ENCODE measurements at places on chromosomes 4 and X.

- DNase-seq: no peak
Measured at GRCh38 chrX:147953976-147954375, 27.2 kb upstream of the FMR1NB start.

DNA sequence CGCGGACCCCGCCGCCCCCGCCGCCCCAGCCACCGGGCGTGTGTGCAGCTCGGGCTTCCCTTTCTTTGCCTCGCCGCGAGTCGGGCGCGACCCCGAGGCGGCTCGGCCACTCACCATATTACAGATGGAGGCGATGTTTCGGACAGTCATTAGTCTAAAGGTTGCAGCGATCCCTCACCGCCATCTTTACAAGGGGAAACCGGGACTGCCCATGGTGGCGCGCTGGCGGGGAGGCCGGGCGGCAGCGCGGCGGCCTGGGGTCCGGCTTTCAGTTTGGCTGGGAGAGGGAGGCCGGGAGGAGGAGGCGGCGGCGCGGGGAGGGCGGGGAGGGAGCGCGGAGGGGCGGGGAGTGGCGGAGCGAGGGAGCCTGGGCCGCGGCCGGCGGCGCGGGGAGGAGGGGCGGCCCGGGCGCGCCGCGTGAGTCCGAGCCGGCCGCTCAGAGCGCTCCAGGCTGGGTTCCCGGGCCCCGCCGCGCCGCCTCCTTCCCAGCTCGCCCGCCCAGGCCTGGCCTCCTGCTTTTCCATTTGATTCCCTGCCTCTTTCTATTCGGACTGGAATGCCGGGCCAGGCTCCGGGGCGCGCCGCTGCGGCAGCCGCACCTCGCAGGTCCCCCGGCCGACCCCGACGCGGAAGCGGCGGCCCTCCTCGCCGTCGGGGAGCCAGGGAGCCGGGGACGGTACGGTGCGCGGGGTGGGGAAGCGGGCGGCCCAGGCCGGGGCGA is at the start of gene USP46:
Gene USP46, minus strand, starts transcription at position 301 of the 721 bp plus-strand sequence. Its CDS starts 151 bp downstream, at position 150.
- peak; percentile 45 for DNase-seq

DNA sequence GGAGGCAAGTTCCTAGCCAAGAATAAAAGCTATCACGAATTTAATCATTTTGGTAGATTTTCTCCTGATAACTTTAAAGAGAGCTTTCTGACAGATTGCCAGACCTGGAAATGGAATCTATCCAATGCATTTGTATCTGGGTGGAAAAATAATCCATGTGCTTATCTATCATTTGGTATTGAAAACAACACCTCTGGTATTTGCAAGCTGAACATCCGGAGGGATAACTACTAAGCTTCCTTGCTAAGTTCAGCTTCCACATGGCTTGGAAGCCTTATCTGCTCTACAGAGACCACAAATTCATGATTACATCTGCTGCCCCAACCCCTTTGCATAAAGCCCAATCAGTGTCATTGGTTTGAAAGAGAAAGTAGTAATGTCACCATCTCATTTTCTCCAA is 230.7 kb downstream of the GPC3 start:
- no peak for DNase-seq

GRCh38 chr4:48693856-48694574 is 86.1 kb downstream of the FRYL start:
- no peak for DNase-seq

DNA sequence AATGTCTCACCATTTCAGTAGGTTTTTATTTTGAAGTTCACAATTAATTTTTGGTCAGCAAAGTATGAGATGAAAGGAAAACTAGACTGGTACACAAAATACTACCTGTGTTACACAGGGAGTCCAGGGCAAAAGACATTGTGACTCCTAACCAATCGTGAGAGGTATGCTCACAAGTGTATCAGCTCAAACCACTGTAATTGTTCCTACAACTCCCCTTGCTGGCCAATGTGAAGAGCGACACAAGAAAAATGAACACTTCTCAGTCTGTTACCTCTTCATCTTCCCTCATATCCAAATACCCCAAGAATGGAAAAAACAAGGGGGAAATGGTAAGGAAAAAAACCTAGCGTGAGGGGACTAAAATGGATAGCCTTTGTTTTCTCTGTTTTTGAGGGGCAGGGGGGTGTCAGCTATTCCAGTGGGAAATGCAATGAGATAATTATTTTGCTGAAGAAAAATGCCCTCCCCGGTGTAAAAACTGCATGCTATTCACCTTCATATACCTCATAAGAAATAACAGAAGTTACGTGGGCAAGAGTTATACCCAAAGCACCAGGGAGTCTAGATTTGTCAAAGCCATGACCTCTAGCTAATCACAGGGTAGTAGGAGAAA is 30.6 kb upstream of the NSUN7 start:
- DNase-seq: no peak

- peak; percentile 6 for DNase-seq
Measured at GRCh38 chrX:74923942-74924448, 1.3 kb downstream of the NEXMIF start.

- no peak for DNase-seq
Measured at GRCh38 chr4:24330573-24330972, 253.8 kb downstream of the DHX15 start.

- DNase-seq: no peak
Measured at GRCh38 chrX:40863671-40864070, 128.3 kb upstream of the MED14 start.

- DNase-seq: no peak
Measured at GRCh38 chr4:42656679-42656943, 294 bp downstream of the ATP8A1 start.

DNA sequence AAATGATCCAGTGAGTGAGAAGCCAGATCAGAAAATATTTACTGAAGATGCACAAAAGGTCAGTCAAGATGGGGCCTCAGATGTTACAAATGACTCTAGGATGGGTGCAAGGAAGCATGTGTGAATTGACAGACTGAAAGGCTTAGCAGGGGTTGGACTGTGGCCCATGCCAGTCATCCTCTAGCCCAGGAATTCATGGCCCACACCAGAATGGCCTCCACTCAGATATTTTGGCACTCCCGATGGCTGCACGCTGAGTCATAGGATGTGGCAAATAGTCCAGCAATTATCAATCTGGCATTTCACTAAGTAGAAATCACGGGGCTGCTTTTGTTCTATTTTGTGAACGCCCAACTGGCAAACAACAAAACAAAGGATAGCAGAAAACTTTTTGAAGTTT is 406.5 kb downstream of the IQCM start:
- DNase-seq: no peak

- no peak for DNase-seq
Measured at GRCh38 chr4:171542640-171543039, 270.6 kb upstream of the GALNTL6 start.

- DNase-seq: no peak
Measured at GRCh38 chrX:39836802-39837420, 260.8 kb downstream of the BCOR start.

GRCh38 chr4:189828081-189828697 is 112.5 kb upstream of the FRG1 start:
- DNase-seq: no peak

DNA sequence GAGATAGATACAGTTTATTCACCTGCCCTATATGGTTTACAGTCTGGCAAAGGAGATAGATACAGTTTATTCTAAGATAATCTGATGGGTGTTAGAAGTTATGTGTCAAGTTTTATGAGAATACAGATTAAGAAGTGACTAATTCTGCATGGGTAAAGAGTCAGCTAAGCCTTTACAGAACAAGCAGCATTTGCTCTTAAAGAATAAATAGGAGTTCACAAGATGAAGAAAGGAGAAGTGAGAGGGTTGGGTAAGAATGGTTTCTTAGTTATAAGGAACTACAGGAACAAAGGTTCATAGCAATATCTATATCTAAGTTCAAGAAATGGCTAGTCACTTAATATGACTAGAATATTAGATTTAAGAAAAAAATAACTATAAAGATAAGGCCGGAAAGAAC is 47.6 kb downstream of the THOC2 start:
- DNase-seq: no peak

DNA sequence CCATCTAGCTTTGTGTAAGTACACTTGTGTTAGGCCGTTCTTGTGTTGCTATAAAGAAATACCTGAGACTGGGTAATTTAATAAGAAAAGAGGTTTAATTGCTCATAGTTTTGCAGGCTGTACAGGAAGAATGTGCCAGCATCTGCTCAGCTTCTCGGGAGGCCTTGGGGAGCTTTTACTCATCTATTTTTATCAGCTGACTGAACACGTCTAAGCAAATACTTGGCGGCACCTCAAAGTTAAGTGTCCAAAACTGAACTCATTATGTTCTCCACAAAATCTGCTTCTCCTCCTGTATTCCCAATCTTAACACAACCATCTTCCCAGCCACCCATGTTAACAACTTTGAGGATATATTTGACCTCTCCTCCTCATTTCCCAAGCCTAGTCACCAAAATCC is 42.4 kb upstream of the GATB start:
- DNase-seq: no peak

- no peak for DNase-seq
Measured at GRCh38 chrX:1734806-1735205, 119.9 kb downstream of the ASMT start.

DNA sequence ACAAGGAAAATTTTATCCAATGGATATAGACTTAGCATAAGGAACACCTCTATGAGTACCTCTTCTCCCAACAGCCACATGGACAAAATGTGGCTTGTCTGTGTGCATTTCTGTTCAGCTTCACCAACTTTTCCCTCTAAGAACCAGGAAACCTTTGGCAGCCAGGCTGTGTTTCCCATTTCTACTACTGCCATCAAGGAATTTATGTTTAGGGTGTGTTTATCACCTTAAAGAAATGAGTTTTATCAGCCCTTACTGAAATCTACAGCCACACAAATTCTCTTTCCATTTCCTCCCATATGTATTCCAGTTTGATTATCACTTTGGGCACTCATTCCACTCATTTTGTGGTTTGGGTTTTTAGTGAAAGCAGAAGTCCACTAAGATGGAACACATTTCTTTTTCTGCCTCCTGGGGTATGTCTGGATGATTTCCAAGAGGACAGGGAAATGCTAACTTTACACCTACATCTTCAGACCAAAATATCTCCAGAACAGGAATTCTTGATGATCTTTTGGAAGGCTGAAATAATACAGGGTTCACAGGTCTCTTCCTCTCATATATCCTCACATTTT is 82.6 kb upstream of the MAOA start:
- no peak for DNase-seq

GRCh38 chr4:122152711-122153226 is 638 bp downstream of the BLTP1 start:
- DNase-seq: peak; percentile 5

GRCh38 chr4:134201216-134202161 is at the start of gene PABPC4L:
Gene PABPC4L (minus strand): TSS chr4:134201789. CDS start chr4:134201019, 770 bp downstream.
- DNase-seq: no peak

- DNase-seq: no peak
Measured at GRCh38 chr4:102218656-102219055, 126.6 kb downstream of the SLC39A8 start.

GRCh38 chr4:82031376-82031927 is 342.3 kb downstream of the HNRNPD start:
- no peak for DNase-seq

DNA sequence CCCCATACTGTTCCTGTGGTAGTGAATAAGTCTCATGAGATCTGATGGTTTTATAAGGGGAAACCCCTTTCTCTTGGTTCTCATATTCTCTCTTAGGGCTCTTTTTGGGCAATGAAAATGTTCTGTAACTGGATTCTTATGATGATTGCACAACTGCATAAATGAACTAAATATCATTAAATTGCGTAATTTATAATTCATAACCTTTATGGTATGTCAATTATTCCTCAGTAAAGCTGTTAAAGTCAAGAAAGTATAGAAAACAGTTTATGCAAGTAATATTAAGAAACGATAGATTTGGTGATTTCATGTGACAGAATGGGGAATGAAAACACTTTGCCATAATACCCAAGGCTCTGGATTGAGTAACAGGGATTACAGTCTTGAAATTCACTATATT is 33.5 kb upstream of the SPANXD start:
- DNase-seq: no peak

GRCh38 chr4:2798399-2799223 is 5.7 kb downstream of the SH3BP2 start:
- no peak for DNase-seq

DNA sequence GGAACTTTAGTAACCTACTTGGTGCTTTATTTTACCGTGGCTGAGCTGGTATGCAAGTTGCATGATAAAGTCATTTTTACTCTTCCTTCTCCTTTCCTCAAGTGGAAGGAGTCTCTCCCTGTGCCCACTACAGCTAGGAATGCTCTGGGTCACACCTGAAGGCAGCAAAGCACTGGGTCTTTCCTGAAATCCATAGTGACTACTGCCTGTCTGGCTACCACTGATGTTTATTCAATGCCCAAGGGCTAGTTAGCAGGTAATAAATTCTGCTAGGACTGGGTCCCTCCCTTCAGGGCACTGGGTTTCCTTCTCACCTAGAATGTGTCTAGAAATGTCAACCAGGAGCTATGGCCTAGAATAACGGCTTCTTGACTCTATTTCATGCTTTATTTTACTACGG is 1081.4 kb downstream of the FAT4 start:
- DNase-seq: no peak

DNA sequence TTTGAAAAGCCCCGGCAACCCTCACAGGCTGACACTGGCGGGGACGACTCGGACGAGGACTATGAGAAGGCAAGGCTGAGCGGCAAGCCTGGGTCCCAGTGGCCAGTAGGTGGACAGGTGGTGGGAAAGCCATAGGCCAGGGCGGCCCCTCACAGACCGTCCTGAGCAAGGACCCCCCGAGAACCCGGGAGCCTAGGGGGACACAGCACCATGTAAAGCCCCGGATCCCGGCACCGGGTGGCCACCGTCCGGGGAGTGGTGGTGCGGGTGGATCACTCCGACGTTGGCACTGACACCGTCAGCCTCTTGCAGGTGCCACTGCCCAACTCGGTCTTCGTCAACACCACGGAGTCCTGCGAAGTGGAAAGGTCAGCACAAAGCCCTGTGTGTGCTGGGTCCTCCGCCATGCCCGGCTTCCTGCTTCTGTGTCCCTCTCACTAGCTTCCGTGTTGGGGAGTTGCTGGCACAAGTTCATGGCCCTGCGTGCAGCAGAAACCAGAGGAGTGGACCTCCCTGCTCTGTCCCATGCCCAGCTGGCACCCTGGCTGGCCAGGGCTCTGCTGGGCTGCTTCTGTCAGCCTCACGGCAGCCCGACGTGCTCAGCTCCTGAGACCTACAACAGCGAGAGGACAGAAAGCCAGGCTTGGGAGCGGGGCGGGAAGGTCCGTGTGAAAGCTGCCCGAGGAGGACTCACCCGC is 11.9 kb upstream of the ADD1 start:
- DNase-seq: no peak

DNA sequence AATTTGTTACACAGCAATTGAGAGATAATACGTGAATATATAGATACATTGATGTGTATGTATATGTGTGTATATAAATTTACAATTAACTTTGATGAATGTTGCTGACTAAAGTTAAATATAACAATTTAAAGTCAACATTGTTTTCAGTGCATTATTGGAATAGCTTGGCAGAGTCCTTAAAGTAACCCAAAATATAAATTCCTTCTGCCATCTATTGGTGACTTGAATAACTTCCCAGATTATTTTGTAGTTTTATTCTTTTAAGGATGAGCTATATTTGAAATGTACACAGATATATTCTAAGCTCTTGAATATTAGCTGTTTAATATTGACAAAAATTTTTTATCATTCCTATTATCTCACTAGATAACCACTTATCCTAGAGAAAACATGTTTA is 298.2 kb upstream of the FSTL5 start:
- no peak for DNase-seq

- DNase-seq: no peak
Measured at GRCh38 chr4:109616243-109616642, 56.2 kb downstream of the MCUB start.

GRCh38 chr4:3770323-3771163 is 4.4 kb downstream of the ADRA2C start:
- DNase-seq: no peak
